Anterior cingulate cortex (tissue), 58 donors: ENCODE measurements at places on chromosomes 11 and 22.
A peak's percentile ranks its signal among the peaks of the same experiment; 100 is the strongest.

DNA sequence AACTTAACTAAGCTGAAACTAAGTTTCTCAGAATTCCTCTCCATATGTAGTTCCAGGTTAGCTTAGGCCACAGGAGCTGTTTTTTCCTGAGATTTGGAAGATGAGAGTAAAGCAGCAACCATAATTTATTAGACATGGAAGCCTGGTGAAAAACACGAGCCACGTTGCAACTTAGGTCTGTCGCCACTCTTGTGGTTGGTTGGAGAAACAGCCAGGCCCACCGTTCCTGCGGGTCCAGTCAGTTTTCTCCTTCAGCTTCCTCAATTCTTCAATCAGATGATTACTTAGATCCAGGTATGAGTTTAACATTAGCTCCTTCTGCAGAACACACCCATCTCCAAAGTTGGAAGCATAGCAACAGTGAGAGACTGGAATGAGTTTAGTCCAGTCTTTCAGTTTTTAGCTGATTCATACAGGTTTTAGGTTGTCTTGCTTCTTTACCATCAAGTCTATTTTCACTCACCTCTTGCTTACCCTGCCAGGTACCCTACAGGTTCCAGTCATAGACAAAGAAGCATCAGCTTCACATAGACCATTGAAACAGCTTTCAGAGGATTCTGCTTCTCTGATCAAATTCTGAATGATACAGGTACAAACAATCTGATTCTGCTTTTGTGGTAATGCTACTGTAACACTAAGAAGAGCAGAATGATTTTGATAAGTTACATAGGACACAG is 18.6 kb downstream of the CASP12 start:
- DNase-seq = no peak

GRCh38 chr11:13993096-13993765 is 30.7 kb downstream of the SPON1 start:
- no peak for DNase-seq

- no peak for DNase-seq
Measured at GRCh38 chr11:98564881-98565280, 455.9 kb upstream of the CNTN5 start.

- DNase-seq = no peak
Measured at GRCh38 chr22:47067321-47067890, 305.0 kb downstream of the TBC1D22A start.

GRCh38 chr11:120185706-120186455 is 25.0 kb upstream of the OAF start:
- DNase-seq = no peak

- no peak for DNase-seq
Measured at GRCh38 chr11:210122-210802, 2.8 kb downstream of the RIC8A start.

DNA sequence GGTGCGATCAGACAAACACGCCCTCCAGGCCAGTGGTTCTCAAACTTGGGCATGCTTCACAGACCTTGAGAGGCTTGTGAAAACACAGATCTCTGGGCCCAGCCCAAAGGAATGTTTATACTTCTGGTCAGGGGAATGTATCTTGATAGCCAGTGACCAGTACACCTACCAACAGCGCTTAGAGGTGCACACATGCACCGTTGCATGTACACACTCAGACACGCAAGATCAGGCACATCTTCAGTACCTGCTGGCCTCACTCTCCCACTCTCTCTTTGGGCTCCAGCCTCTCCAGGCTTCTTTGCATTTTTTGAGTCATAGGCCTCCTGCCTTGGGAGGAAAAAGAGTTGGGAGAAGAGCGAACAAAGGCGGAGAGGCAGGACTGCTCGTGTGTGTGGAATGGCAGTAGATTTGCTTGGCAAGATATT is 11.7 kb upstream of the FXYD6 start:
- DNase-seq = no peak

- DNase-seq = peak; percentile 81
Measured at GRCh38 chr22:29245626-29246385, 22.0 kb downstream of the RHBDD3 start.

GRCh38 chr22:37336579-37336978 is 54.3 kb downstream of the CYTH4 start:
- DNase-seq = no peak

DNA sequence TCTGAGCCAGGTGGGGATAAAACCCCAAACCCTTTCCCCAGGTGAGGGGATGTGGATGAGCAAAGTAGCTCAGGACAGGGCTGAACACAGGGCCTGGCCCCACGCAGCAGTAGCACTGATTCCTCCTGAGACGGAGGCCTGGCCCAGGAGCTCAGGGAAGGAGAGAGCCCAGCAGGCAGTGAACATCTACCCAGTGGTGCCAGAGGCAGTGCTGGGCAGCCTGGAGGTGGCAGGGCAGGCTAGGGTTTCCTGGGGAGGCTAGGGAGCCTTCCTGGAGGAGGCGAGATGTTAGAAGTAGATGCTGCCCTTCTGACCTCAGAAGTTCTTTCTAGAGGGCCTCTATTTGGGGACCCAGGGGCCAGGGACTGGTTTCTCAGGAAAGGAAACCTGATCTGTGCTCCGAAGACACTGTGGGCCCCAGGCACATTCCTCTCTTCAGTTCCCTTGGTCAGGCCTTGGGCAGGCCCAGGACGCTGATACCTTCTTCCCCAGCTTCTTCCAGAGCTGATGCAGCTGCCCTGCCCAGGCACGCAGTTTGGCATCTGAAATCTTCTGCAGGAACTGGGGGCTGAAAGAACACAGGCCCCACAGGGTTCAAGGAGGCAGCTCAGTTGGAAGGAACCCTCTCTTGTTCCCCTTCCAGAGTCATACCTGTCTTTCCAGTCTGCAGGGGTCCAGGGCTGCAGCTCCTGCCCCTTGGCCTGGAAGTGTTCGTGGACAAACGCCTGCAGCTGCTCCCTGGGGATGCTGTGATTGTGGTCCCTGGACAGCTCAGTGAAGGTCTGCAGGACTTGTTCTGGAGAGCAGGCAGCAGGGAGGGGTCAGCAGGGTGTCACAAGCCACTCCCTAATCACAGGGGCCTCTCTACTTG is 16.8 kb downstream of the TREH start:
- DNase-seq = no peak

GRCh38 chr11:65185869-65186341 is 4.2 kb downstream of the CAPN1 start:
- DNase-seq = no peak

DNA sequence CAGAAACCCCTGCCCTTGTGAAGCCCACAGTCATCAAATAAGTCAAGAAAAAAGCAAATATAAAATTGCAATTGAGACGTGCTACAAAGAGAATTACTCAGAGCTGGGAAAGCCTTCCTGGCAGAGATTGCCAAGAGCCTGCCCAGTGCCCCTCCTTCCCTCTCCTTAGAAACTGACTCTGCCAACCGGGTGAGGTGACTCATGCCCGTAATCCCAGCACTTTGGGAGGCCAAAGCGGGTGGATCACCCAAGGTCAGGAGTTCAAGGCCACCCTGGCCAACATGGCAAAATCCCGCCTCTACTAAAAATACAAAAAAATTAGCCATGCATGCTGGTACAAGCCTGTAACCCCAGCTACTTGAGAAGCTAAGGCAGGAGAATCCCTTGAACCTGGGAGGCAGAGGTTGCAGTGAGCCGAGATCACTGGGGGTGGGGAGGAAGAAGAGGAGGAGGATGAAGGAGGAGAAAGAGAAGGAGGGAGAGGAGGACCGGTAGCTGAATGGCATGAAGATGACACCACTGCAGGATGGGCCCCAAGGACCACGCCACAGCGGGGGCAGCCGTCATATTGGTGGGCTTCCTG is 76.1 kb upstream of the RTL6 start:
- no peak for DNase-seq

DNA sequence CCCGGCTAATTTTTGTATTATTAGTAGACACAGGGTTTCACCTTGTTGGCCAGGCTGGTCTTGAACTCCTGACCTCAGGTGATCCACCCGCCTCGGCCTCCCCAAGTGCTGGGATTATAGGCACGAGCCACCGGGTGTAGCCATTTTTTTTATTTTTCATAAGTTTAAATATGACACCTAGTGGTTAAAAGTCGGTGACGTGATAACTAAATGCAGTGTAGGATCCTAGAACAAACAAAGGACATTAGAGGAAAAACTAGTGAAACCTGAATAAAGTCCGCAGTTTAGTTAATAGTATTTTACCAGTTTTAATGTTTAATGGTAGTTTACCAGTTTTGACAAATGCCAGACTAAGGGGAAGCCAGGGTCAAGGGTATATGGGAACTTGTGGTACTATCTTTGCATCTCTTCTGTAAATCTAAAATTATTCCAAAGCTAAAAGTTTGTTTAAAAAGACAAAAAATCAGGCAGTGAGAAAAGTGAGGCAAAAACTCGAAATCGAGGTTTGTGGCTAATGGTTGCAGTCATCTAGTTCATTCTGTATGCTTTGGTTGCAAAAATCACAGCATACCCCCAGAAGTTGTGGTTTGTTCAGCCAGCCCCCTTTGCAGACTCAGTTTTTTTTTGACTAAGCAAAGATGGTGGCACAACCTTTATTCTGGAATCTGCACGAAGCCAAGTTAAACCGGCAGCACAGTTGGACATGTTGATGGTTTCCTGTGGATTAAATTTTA is 29.6 kb downstream of the TOM1 start:
- DNase-seq = no peak

DNA sequence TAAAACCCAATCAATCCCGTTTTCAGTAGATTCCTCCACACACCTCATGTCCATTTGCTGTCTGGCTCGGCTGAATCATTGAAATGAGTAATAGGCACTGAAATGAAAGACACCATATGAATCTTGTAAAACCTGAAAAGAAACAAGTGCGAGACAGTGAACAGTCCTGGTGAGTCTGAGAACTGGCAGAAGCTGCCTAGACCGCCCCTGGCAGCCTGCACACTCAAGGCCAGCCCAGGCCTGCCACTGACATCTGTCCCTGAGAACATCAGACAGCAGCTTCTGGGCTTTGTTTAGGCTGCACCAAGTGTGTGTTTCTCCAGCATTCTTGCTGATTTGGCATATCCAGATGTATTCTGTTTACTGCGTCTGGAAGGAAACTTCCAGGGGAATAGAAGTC is 44.8 kb downstream of the ENDOD1 start:
- peak; percentile 26 for DNase-seq
